ENCODE measurements at places on chromosomes 6 and 20.
A peak's percentile ranks its signal among the peaks of the same experiment; 100 is the strongest.

- no peak for DNase-seq
Observed at GRCh38 chr20:59016795-59017492, 2.3 kb upstream of the TUBB1 start.

DNA sequence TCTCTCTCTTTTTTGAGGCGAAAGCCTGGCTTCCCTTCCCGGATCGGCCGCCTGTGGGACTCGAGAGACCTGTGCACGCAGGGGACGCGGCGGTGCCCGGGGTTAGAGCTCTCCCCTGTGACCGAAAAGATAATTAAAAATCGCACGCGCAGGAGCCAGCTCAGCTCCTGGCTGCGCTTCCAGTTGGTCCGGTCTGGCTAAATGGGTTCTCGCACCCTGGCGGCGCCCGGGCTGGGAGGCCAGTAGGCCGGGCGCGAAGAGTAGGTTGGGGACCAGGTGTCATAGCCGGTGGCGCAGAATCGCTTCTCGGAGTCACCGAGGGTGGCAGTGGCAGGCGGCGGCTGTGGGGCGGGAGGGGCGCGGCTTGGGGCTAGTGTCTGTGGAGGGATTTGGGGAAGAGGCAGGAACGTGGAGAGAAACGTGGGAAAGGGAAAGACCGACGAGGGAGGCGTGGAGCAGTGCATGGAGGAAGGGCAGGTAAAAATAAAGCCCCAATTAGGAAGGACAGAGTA is 41.9 kb upstream of the SUPT3H start:
- DNase-seq = no peak

GRCh38 chr6:82371799-82372546 is 8.4 kb downstream of the TPBG start:
- peak; percentile 60 for DNase-seq

DNA sequence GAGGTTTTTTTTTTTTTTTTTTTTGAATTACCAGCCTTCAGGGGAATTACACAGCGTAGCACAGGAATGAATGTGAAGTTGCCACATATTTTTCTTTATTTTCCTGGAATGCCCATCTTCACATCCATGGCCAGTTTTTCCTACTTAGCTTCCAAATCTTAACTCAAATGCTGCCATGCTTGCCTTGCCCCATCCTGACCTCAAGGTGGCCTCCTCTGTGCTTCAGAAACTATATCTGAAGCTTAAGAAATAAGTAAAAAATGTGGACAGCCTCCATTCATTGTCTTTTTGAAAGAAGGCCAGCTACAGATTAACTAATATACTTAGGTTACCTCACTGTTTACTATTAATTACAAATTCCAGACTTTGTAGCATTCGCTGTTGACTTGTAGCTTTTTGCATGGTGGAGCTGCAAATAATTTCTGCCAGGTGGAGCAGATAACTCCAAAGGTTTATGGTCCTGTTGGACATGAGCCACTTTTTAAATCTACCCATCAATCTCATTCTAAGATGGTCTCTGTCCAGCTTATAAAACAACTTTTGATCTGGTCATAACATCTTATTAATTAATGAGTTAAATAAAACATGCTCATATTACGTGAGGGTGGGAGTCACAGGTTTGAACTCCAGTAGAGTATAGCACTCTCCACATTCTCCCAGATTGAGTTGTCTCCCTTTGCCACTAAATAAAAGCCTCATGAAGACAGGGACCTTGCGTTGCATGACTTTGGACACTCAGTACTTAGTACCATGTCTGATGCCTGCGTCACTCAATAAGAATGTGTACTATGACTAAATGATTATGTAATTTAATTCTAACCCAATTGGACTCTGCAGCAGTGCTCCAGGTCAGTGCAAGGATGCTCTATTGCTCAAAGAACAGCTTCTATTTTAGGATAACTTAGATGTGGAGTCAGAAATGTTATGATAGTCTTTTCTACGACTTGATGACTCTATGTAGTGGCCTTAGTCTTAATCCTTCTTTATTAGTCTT is 678.6 kb upstream of the CITED2 start:
- peak; percentile 54 for DNase-seq

GRCh38 chr6:15817100-15817499 is 154.3 kb upstream of the DTNBP1 start:
- no peak for DNase-seq

- DNase-seq = peak; percentile 44
Observed at GRCh38 chr6:83442752-83443151, 11.9 kb upstream of the ME1 start.

DNA sequence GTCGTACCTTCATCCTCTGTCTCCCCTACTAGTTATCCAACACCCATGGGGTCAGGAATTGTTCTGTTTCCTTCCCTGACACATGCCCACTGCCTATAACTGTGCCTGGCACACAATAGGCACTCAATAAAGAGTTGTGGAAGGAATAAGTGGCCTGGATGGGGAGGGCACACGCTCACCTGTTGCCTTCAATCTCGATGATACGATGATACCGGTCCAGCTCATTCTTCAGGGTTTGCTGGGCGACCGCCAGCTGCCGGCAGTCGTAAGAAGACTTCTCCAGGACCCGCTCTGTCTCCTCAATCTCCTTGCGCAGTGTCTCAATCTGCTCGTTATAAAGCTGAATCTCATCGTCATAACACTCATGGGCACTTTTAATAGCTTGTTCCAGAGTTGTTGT is 32.5 kb downstream of the BFSP1 start:
- no peak for DNase-seq

GRCh38 chr6:84062519-84063154 is 29.1 kb downstream of the MRAP2 start:
- no peak for DNase-seq

- DNase-seq = peak; percentile 40
Observed at GRCh38 chr6:50815436-50816114, 3.1 kb upstream of the TFAP2B start.

- DNase-seq = peak; percentile 84
Observed at GRCh38 chr6:1622220-1622850, 12.6 kb downstream of the FOXC1 start.

DNA sequence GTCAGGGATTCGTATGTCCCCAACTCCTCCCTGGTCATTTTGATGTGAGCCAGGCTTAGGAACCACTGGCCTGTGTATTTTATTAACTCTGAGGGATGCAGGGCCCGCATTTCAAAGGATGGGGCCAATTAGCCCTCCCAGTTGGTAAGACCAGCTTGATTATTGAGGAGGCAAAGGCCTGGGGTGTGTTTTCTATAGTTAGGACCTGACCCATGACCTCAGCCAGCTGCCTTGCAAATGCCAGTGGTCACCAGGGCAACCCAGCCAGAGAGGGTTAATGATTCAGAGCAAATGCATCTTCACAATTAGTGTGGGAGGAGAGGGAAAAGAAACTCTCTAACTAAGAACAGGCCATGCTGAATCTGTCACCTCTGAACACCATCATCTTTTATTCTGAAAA is 835.4 kb downstream of the MAFB start:
- peak; percentile 37 for DNase-seq

GRCh38 chr20:57835074-57835452 is 125.2 kb upstream of the PMEPA1 start:
- no peak for DNase-seq

GRCh38 chr6:80679992-80680391 is 573.5 kb downstream of the BCKDHB start:
- no peak for DNase-seq

GRCh38 chr6:133991096-133991593 is 38.1 kb downstream of the TBPL1 start:
- DNase-seq = peak; percentile 83

- DNase-seq = no peak
Observed at GRCh38 chr6:157376706-157377230, 4.2 kb upstream of the ZDHHC14 start.

GRCh38 chr20:63070771-63071540 is 64.2 kb upstream of the BHLHE23 start:
- no peak for DNase-seq

DNA sequence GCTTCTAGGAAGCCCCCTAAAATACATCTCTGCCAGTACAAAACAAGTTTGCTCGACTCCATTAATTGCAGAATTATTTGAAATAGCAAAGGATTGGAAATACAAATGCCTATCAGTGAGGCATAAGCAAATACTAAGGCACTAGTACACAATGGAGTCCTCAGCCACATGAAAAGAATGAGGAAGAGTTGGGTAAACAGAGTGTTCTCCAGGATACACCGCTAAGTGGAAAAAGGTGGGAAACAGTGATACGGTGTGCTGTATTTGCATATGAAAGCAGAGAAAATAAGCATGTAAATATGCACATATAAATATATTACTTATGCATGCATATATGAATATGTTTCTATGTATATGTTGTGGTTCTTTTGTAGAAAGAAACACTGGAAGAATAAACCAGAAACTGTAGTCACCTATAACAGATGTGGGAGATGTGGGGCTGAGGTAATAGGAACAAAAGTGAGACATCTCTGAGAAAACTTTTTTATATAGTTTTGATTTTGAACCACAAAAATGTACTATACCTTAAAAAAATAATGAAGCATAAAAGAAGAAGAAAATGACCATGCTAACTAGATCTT is 143.4 kb upstream of the MYLIP start:
- DNase-seq = no peak

- peak; percentile 7 for DNase-seq
Observed at GRCh38 chr6:152503546-152503945, 133.6 kb downstream of the SYNE1 start.

GRCh38 chr6:151306269-151306783 is 66.6 kb downstream of the AKAP12 start:
- no peak for DNase-seq

- DNase-seq = no peak
Observed at GRCh38 chr20:63161176-63161651, 54.7 kb downstream of the YTHDF1 start.

Data from fibroblast of the aortic adventitia (primary cell).